ENCODE measurements at places on chromosomes 7 and 10.

DNA sequence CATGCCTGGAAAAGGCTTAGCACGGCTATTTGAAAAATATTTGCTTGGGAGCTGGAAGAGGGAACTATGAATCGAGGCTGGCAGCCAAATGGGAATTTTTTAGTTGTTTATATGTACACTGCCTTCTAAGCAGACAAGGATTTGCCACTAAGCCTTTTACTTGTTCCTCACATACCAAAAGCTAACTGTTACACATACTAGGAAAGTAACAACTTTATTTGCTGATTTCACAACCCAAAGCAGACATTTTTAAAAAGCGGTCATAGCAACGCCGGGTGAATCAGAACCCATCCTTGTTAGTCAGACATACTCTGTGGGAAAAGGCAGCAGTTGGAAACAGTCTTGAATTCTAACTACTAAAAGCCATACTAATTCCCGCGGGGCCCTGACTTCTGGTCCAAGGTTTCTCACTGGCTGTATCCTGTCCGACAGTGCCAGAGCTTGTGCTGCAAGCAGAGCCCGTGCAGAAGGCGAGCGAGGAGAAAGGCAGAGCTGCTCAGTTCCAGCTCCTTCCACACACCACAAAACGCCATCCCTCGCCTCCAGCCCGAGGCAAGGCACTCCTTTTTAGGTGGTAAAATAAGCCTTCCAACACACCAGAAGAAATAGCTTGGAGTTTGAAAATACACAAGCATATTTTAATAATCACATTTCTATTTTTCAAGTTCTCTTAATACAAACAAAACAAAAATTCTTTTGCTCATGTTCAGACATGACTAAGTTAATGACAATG is 89.2 kb downstream of the RNF216 start:
- no peak for DNase-seq

GRCh38 chr7:18529239-18529638 is 33.7 kb downstream of the HDAC9 start:
- no peak for DNase-seq

DNA sequence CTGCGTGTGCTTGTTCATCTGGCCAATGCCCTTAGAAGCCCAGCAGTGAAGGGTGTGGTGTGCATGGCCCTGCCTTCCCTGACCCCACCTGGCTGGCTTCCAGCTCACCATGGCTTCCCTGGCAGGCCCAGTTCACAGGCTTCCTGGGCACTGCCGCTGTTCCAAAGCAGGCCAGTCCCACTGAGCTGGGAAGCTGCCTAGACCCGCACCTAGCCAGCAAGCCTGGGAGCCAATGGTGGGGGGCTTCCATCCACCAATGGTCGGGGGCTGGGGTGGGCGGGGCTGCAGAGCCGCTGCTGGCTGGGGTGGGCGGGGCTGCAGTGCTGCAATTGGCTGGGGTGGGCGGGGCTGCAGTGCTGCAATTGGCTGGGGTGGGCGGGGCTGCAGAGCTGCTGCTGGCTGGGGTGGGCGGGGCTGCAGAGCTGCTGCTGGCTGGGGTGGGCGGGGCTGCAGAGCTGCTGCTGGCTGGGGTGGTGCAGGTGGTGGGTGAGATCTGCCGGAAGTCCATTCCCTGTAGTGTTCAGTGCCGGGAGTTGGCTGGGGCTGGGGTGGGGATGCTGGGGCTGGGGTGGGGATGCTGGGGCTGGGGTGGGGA is 12.4 kb downstream of the CALY start:
- peak; percentile 79 for DNase-seq

DNA sequence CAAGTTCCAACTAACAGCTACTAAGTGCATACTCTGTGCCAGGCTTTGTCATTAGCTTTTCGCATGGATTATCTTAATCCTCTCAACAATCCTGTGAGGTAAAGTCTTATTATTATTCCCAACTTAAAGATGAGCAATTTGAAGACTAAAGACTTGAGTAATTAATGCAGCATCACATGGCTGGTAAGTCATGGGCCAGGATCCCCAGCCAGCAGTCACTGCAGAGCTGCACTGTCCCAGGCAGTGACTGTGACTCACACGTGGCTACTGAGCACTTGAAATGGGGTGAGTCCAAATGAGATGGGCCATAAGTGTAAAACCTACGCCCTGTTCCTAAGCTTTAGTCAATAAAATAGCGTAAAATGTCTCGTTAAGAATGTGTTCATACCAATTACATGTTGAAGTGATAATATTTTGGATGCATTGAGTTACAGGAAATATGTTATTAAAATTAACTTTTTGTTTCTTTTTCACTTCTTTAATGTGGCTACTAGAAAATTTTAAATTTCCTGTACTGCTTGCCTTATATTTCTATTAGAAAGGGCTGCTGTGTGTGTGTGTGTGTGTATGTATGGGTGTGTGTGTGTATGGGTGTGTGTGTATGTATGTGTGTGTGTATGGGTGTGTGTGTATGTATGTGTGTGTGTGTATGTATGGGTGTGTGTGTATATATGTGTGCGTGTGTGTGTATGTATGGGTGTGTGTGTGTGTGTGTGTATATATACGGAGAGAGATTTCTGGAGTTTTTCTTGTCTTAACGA is 756.3 kb downstream of the AUTS2 start:
- DNase-seq: no peak

DNA sequence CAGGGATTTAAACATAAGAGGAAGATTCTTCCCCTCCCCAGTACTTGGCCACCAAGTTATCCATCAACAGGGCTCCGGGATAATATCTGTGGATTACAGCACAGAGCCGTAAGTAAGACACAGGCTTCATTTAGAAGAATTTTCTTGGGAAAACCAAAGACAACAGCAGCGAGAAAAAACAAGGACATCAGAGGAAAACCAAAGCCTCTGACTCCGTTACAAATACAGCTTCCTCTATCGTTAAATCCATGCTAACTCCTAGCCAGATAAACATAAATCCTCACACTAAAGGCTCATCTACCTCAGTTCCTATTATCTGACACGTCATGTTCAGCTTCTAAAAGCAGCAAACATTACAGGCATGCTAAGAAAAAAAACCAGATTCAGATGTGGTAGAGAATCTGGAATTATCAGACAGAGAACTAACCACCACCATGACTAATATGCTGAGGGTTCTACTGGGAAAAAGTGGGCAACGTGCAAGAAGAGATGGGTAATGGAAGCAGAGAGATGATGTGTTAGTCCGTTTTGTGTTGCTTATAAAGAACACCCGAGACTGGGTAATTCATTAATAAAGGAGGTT is 48.4 kb downstream of the BRI3 start:
- no peak for DNase-seq

DNA sequence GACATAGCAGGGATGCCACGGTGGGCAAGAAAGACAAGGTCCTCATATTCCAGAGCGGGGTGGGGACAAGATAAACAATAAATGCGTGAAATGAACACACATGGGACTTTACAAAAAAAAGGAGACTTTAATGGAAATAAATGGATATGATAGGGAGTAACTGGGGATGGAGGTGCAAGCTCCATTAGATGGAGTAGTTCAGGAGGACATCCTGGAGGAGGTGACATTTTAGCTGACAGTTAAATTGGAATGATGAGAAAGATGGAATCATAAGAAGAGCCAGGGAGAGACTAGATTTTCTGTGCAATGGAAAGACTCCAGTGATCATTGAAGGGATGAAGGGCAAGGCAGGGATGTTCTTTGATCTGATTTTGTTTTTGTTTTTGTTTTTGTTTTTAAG is 83.6 kb upstream of the MYL10 start:
- DNase-seq: no peak
